ENCODE measurements at places on chromosomes 11 and 22.

GRCh38 chr22:43085658-43086606, 3.3 kb downstream of the TTLL1 start:
- no peak overlapping the region for H3K27ac ChIP-seq
- no peak overlapping the region for H3K4me3 ChIP-seq

GRCh38 chr11:96964661-96965060, 574.8 kb downstream of the JRKL start:
- H3K36me3 ChIP-seq = no peaks in the 10 kb centered on the region
- no peaks in the 10 kb centered on the region for H3K27me3 ChIP-seq
- no peaks in the 10 kb centered on the region for H3K4me1 ChIP-seq
- no peak overlapping the region for H3K4me3 ChIP-seq
- no peak for DNase-seq

- H3K27me3 ChIP-seq = no peaks in the 10 kb centered on the region
- no peak overlapping the region for H3K27ac ChIP-seq
- no peak overlapping the region for H3K4me3 ChIP-seq
- H3K36me3 ChIP-seq = no peaks in the 10 kb centered on the region
- no peaks in the 10 kb centered on the region for H3K4me1 ChIP-seq
- no peak for DNase-seq
Measured at GRCh38 chr11:83493917-83494316, 207.8 kb upstream of the CCDC90B start.

- H3K4me1 ChIP-seq = no peaks in the 10 kb centered on the region
- DNase-seq = no peak
- no peak overlapping the region for H3K4me3 ChIP-seq
- no peaks in the 10 kb centered on the region for H3K36me3 ChIP-seq
- H3K27me3 ChIP-seq = no peaks in the 10 kb centered on the region
- H3K27ac ChIP-seq = no peak overlapping the region
Measured at GRCh38 chr11:113895367-113896155, 9.0 kb upstream of the HTR3B start.

- no peaks in the 10 kb centered on the region for H3K36me3 ChIP-seq
- no peak overlapping the region for H3K4me3 ChIP-seq
- H3K27me3 ChIP-seq = no peaks in the 10 kb centered on the region
- H3K27ac ChIP-seq = no peak overlapping the region
Measured at GRCh38 chr11:119752946-119753345, 23.9 kb upstream of the NECTIN1 start.

GRCh38 chr11:134740590-134741261, 328.7 kb upstream of the B3GAT1 start:
- no peak overlapping the region for H3K4me3 ChIP-seq
- H3K27me3 ChIP-seq = no peaks in the 10 kb centered on the region
- H3K4me1 ChIP-seq = no peaks in the 10 kb centered on the region
- DNase-seq = no peak
- H3K27ac ChIP-seq = no peak overlapping the region

DNA sequence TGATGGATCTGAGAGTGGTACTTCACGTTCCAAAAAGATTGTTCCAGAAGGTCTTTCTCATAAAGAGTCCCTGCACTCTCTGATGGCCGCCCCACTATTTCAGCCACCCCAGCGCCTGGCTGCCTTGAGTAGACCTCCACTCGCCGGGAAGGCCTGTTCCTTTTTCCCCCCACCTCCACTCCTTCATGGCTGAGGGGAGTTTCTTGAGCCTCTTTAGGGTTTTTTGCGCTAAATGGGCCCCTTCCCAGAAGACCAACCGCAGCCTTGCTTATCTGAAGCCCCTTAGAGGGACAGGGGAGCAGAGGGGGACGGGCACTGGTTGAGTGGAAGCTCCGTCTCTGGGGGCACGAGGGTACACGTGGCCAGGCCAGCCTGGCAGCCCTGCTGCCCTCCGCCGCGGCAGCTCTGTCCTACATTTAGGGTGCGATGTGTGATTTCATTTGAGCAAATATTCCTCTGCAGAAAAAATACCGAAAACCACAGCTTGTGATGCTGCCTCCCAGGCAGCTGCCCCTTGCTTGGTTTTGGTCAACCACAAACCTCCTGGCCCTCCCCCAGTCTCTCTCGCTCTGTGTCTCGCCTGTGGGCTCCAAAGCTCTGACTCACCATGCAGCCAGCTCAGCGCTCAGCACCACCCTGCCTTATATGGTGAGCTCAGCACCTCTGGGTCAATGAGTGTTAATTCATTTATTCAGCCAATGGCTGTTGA, 88.7 kb downstream of the TP53I11 start:
- no peaks in the 10 kb centered on the region for H3K27me3 ChIP-seq
- H3K27ac ChIP-seq = no peak overlapping the region
- no peak for DNase-seq
- no peak overlapping the region for H3K4me3 ChIP-seq
- H3K36me3 ChIP-seq = peaks cover 19% of the 10 kb centered on the region
- H3K4me1 ChIP-seq = peaks cover 10% of the 10 kb centered on the region

DNA sequence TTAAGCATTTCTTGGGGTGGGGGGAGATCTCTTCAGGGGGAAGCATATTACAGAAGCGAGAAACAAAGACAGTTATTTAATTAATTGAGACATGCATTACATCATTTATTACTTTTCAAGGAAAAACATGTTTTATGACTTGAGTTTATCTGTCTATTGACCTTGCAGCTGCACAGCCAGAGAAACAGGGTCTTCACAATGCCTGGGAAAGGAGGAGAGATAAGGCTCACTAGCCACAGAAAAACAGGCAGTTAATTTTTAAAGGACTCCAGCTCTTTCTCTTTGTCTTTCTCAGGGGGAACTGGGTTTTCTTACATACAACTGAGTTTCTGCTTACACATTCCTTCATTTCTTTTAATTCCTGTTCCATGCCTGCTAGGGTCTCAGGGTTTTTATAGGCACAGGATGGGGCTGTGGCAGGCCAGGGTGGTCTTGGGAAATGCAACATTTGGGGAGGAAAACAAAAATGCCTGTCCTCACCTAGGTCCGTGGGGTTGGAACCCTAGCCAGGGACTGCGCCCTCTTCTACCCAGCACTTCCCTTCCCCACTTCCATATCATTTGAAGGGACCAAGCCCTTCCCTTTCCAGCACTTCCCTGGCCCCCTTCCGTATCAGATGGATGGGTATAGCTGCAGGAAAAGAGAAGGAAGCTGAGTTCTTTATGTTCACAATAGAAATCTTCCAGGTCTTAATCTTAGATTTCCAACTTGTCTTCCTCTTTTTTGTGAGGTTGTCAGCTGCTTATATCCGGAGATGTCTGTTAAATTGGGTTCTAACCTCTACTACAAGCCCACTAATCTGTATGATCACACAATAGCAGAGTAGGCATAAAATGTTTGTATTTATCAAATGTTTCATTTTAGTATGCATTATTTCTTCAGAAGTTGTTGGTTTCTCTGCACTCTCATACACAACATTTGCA, 38.3 kb downstream of the BIRC2 start:
- H3K36me3 ChIP-seq = peaks cover 37% of the 10 kb centered on the region
- H3K27ac ChIP-seq = no peak overlapping the region
- H3K4me3 ChIP-seq = no peak overlapping the region
- peaks cover 12% of the 10 kb centered on the region for H3K4me1 ChIP-seq

GRCh38 chr22:17797721-17798559, 23.7 kb upstream of the BID start:
- H3K27me3 ChIP-seq = no peaks in the 10 kb centered on the region
- H3K4me3 ChIP-seq = no peak overlapping the region
- H3K27ac ChIP-seq = no peak overlapping the region
- no peak for DNase-seq

Data from naive thymus-derived CD4-positive, alpha-beta T cell (primary cell).